SJSA1 (cell line): ENCODE measurements at places on chromosomes 2 and 18. TPM values are rescaled to one million over a fixed set of nuclear protein-coding genes. Genes with fewer than 3 reads are reported as not detected.

DNA sequence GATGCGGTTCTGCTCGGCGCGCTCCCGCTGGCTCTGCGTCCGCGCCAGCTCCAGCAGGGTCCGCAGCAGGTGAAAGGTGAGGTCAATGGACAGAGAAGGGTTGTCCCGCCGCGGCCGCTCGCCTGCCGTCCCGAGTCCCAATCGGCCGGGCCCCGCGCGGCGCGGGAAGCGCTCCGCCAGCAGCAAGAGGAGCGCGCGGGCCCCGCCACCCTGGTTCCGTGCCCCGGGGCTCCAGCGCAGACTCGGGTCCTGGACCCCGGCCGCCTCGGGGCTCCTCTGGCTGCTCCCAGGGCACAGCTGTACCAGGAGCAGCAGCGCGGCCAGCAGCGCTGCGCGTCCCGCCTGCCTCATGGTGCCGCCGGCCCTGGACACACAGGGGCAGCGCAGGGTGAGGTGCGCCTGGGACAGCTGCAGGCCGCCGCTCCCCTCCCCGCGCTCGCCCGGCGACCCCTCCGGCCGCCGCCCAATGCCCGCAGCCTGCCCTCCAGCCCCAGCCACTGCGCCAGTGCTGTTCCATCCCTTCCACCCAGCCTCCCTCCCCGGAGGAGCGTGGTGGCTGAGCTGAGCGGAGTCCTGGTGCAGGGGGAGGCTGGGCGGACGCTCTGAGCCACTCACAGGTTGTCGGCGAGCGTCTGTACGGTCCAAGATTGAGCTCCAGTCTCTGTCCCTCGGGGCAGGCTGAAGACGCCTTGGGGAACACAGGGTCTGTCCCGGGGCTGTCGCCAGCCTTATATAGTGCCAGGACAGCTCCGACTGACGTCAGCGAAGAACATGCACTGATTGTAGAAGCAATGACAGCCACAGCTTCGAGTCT is 493 bp downstream of the UCN start:
- no peak for DNase-seq

DNA sequence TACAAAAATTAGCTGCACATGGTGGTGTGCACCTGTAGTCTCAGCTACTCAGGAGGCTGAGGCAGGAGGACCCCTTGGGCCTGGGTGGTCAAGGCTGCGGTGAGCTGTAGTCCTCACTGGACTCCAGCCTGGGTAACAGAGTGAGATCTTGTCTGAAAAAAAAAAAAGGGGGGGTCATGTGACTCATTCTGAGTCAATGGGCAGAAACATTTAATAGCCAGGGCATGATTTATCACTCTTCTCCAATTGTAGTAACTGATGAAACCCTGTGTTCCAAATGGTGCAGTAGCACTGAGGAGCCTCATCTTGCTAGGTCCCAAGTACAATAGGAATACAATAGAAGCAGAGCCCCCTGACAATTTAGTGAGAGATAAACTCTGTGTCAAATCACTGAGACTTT is 78.9 kb upstream of the CCDC68 start:
- no peak for DNase-seq

GRCh38 chr2:25125976-25126375 is 42.4 kb downstream of the POMC start:
- no peak for DNase-seq

GRCh38 chr2:40879305-40879704 is 427.4 kb upstream of the SLC8A1 start:
- DNase-seq = no peak

DNA sequence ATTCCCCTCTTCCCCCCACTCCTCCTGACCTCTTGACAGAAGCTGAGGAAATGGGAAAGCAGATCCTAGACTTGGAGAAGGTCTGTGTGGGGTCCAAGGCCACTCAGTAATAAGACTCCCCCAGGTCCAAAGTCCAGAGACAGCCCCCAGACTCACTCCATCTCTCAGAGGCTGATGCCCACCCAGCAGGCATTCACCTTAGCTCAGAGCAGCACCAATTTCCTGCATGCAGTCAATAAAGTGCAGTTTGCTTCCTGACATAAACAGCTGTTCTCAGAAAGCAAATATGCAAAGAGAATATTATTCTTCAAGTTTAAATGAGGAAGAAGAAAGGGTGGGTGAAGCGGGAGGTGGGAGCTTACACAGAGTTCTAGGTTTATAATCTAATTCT is 84.1 kb upstream of the RTN4 start:
- DNase-seq = no peak

DNA sequence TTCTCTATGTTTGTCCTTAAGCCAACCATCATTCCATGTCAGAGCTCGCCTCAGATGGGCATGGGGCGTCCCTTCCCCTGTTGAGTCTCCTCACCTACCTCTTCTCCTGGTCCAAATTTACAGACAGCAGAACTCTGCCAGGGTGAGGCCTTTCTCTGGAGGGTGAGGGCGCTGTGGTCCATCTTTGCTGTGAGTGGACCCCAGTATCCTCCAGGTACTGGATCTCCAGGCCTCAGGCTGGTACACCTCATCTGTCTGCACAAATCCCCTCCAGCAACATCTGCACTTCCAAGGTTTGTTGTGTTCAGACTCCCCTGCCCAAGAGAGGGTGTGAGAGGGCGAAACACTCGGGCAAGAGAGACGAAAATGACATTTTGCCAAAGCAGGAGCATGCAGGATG is 63.9 kb upstream of the EDAR start:
- DNase-seq = no peak

GRCh38 chr18:49907346-49907929 is 94.1 kb upstream of the ACAA2 start:
- DNase-seq = no peak

GRCh38 chr18:71986351-71987050 is 557.6 kb downstream of the CBLN2 start:
- DNase-seq = no peak

DNA sequence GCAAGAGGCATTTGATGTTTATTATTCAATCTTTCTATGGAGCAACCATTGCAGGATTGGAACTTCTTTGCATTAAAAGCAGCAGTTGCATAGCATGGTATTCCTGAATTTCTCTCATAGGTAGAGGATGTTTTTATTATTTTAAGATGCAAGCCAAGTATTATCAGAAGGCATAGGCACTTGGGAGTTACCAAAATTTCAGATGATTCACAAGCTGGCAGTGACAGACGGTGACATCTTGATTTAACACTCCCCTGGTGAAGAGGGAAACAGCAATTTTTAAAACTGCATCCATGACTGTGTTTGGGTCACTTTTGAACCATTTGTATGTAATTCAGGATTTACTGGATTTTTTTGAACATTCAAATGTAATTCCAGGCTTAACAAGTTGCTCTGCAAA is 654.3 kb downstream of the SLC4A3 start:
- DNase-seq = no peak

DNA sequence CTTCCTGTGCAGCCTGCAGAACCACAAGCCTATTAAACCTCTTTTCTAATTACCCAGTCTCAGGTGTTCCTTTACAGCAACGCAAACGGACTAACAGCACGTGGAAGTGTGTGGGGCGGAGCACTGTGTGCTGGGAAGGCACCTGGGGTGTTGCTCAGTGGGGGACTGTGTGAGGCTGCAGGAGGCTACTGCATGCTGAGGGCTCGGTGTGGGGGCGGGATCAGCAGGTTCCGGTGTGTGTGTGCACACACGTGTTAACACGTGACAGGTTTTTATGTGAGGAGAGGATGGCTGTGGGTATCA is 58.9 kb downstream of the ANKMY1 start:
- DNase-seq = no peak

DNA sequence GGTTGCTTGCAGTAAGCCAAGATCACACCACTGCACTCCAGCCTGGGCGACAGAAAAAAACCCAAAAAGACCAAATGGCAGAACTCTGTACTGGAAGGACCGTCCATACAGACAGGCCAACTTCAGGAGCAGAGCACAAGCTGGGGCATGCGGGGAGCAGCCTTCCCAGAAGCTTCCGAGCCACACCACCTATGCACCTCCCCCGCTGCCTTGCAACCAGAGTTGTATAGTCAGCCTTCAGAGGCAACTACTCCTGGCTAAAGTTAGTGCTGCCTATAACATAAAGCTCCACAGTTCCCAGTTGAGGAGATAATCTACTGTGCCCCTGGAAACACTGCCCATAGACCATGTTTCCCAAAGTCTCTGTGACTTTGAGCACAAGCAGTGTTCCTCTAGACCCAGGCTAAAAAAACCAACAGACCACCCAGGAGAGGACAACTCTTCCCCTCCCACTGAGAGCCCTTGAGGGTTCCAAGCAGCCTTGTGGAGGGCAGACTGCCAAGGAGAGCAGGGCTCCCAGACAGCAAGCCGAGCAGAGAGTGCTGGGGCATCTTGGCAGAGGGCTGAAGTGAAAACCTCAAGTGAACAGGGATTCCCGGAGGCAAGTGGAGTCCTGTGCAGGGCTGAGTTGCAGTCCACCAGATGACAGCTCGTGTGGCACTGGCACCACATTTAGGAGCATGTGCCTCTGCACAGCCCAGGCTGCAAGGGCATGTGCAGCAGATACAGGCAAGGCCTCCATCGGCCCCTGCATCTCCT is 6.8 kb downstream of the SFT2D3 start:
- DNase-seq = peak; percentile 80

DNA sequence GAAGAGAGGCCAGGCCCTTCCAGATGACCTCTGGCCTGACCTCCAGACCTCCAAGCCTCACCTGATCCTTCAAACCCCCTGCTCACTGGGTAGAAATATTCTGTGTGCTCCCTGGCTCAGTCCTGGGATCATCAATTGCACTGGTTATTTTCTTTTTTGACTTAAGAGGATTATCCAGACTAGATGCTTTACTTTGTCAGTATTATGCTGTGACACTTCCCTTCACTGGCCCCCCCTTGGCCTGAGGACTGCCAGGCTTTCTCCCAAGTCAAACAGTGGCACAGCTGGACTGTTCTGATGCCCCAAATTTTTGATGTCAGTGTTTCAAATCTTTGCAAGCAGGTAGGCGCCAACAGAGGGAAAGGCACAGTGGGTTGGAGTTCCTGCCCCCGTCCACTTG is 156.3 kb upstream of the SKOR2 start:
- DNase-seq = no peak

- no peak for DNase-seq
Measured at GRCh38 chr2:241788572-241788971, 11.9 kb downstream of the GAL3ST2 start.

GRCh38 chr18:54860941-54861340 is 32.7 kb downstream of the RAB27B start:
- DNase-seq = no peak

OSBPL1A gene
- total RNA-seq = 34.6 and 40.7 TPM in 2 replicates

ACVR1C gene
- total RNA-seq = not detected in 2 replicates

FOXI3 gene
- not detected in 2 replicates for total RNA-seq

PLCL1 gene
- 0.03 TPM in 1 of 2 replicates, not detected in the other for total RNA-seq

SLC9A2 gene
- 0.03 TPM in 1 of 2 replicates, not detected in the other for total RNA-seq

RGPD5 gene
- 18.7 and 21.0 TPM in 2 replicates for total RNA-seq

C2orf72 gene
- 0.41 TPM in 1 of 2 replicates, not detected in the other for total RNA-seq

SGPP2 gene
- not detected in 2 replicates for total RNA-seq

AQP12A gene
- total RNA-seq = not detected in 2 replicates

CTAGE1 gene
- 0.11 TPM in 1 of 2 replicates, not detected in the other for total RNA-seq

NOSTRIN gene
- not detected in 2 replicates for total RNA-seq

UGT1A8 gene
- total RNA-seq = not detected in 2 replicates

ADRA2B gene
- not detected in 2 replicates for total RNA-seq

SCTR gene
- total RNA-seq = not detected in 2 replicates
